CD4-positive, alpha-beta memory T cell (primary cell): ENCODE measurements at places on chromosomes 5 and 9.

- no peak for DNase-seq
These were observed 117.3 kb downstream of the TTLL11 start for GRCh38 chr9:121975801-121976277.

GRCh38 chr9:79542735-79543620 lies 28.8 kb upstream of the TLE4 start:
- no peak for DNase-seq

DNA sequence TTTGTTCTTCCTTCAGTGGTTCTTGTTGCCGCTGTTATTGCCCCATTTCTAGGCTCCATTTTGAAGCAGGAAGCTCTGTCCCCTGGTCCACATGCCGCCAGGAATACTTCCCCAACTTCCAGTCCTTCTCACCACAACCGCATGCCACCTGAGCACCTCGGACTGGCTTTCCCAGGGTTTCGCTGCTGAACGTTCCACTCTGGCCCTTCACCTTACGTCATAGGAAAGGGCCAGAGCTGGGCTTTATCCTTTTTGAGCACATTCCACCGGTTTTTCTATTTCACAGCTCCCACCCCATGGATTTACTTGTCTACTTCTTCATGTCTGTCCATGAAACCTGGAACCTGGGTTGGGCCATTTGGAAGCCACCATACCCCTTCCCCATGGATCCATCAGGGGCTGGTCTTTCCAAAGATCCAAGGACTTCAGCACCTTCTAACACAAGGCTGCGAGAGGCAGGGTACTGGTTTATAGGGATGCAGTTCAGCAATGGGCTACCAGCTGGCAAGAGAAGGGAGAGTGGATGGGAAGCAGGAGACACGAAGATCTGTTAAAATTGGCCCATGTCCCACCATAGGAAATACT lies 557.4 kb downstream of the BNC2 start:
- DNase-seq: no peak

DNA sequence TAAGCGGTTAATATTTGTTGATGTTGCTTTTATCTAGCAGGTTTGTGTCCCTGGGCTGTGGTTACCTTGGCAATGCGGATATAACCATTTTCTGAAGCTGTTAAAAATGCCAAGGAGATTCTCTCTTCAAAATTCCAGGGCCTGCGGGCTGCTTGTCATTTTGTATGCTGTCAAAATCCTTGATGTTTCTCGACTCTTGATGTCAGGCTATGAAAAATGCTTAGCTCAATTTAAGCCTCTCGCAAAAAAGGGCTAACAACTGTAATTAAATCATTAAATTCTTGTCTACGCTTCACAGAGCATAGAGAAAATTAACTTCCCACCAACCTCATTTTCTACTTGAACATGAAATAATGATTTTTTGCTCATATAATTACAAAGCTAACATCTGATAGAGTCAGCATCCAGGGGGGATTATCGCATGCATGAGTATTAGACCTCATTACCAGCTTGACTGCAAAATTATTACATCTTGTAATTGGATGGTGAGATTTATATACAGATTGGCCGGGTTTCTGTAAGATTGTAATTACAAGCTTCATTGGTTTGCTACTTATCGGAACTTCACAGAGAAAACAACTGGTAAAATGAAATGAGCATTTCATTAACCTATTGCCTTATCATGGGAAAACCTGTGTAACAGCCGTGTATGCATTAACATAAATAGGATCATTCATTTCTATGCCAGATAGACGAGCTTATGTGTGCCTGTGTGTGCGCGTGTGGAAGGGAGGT lies 83.1 kb upstream of the IRX1 start:
- DNase-seq: no peak

DNA sequence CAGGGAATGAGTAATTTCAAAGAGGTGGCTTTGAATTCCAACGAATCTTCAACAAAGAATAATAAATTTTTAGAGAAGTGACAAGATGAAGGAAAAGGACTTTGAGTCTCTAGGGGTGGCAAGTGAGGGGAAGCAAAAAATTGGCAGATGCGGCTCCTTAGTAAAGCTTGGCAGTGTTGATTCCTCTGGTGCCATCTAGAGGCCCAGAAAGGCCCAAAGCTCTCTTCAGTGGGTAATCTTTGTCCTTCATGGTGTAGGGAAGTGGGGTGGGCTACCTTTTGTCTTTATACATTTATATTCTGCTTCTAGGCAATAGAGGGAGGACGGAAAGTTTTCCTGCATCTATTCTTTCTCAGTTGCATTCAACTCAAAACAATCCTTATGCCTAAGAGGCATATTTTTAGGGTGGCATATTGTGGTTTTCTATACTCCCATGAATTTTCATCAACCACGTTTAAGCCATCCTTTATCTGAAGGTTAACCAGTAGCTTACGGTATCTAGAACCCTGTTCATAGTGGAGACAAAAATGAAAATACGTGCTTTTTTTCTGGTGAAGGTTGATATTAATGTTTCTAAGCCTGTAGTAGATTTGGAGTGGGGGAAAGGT lies 17.5 kb upstream of the ROPN1L start:
- DNase-seq: no peak

- no peak for DNase-seq
These were observed 34.8 kb downstream of the THBS4 start for GRCh38 chr5:80069918-80070318.

DNA sequence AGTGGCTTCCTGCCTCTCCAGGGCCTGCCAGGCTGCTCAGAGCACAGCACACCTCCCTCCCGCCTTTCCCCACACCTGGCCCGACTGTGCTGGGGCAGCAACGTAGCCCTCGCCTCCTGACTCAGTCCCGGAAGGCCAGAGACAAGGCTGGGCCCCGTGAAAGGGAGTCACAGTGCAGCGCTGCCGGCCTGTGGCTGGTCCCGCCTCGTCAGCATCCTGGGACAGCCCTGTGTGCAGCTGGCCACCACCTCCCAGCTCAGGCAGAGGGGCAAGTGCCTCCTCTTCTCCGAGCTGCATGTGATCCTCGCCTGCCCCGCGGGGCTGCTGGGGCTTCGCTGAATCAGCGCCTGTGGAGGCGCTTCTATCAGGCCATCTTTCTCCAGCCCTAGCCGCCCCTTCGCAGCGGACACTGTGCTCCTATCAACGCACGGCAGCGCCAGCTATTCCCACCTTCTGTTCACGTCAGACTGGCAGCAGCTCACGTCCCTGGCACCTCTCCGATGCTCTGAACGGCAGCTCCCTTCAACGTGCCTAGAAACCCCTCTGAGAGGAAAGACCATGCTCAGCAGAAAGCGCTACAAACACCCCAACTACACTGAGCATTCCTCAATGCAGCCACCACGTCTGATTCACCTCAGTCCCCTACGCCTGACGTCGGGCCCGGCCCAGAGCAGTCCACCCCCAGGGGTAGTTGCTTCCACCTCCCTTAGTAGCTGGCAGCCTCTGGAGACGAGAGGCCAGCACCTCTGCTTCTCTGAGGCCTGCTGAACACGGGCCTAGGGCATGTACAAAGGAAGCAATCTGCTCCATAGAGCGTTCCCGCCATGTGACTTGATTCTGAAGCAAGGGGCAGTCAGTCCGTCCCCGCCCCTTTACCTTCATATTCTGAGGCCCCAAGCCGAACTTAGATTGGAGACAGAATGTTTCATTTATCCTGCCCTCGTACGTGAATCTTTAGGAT lies 78.8 kb downstream of the GPR21 start:
- no peak for DNase-seq

- DNase-seq: no peak
These were observed 180.7 kb downstream of the MEF2C start for GRCh38 chr5:88702332-88702731.

DNA sequence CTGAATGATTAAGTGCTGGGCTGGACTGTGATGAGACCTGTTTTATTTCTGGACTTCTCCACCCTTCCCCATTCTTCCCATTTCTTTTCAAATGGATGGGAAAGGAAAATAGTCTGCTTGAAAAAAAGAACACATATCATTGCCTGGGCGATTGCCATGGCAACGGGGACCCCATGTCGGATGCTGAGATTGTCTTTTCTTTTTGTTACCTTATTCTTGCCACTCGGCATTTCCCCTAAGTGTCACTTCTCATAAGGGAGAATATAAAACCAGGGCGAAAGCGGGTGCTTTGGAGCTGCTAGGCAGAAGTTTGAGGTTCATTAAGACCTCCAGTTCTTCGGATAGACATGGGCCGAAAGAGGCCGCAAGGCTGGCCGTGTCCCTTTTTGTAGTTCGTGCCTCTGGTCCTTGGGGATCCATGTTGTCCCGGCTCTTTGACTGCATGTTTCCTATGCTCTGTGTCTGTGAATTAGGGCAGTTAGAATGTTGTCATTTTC lies 763 bp downstream of the FGD3 start:
- no peak for DNase-seq

DNA sequence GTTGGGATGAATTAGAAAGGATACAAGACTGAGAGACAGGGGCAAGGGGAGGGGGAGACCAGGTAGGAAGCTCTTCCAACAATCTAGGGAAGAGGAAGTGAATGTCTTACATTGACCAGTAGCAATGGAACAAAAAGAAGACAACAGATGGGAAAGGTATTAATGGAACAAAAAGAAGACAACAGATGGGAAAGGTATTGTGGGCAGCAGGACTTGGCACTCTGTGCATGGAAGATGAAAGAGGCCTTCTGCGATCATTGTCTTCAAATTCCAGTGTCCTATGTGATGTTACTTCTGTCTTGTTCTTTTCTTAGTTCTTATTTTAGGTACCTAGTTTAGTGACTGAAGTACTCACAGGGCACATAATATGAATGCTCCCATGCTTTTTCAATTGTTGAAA lies 161.8 kb downstream of the PALM2AKAP2 start:
- no peak for DNase-seq

GRCh38 chr9:114386361-114386885 lies 1.4 kb downstream of the AKNA start:
- no peak for DNase-seq

- DNase-seq: no peak
These were observed 486.8 kb downstream of the PSAT1 start for GRCh38 chr9:78783743-78784142.

DNA sequence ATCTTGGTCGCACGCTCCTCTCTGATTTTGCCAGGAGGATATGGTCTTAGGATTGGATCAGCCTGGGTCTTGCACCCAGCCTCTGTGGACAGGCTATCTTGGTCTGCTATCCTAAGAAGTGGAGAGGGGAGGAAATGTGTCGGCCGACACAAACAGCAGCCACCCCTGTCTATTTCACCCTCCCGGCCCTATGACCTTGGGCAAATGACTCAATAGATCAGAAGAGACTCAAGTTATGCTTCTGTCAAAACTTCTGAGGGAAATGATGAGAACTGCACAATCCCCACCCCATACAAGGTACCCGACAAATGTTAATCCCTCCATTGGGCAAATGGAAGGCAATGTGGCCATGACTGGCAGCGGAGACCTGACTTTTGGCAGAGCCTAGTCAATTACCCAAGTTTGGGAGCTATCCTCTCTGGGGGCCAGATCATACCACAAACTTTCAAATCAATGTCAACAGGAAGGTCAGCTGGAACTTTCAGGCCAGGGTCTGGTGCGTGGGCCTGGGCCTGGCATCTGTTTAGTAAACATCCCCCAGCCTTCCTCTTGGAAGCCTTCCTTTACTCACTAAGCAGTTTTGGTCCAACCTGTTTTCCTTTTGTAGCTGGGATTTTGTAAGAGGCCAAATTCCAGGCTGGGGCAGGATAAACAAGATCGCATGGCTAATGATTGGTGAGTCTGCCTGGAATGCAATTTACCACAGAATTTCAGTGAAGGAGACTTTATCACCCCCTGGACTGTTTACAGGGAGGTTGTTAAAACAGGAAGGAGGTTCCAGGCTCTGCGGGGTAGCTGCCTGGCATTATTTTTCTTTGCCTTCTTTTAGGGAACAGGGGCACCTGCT lies 64.2 kb upstream of the CPEB4 start:
- no peak for DNase-seq

DNA sequence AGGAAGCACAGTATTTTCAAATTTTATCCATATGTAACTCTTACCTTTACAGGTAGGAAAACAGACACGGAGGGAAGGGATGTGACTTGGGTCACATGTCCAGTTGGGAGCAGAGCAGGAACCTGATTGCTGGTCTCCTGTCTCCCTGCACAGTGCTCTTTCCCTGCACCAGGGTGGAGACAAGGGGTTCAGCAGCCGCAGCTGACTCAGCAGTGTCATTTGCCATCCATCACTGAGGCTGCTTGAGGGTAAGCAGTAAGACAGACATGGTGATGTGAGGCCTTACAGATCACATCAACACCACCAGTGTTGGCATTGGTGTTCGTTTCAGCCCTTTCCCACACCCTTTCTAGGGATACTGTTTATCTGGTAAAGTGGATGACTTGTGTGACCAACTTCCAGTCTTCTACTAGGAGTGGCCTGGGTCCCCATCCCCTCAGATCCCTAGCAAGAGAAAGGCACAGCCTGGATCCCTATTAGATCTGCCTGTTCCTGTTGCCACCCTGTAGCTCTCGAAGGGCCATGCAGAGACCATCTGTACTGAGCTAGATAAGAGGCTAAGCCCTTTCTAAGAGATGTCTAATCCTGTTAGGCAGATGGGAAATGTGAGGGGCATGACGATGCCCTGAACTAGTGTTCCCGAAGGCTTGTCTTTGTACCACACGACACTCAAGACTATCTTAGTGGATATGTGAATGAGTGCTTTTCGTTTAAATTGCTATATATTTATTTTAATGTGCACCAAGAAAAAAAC lies 29.1 kb downstream of the FRMPD1 start:
- no peak for DNase-seq

DNA sequence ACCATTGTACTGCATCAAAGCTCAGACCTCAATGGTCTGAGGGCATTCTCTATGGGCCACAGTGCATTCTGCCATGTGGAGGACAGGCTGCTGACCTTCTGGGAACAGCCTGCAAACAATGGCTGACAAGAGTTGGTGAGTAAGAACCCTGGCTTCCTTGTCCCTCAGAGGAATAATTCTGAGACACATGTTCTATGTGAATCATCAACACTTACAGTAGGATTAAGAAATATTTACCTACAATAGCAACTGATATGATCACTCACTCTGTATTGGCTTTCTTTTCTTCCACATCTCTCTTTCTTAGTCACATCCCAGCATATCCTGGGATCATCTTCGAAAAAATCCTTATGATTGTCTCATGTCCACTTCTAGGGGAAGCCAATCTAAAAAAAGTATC lies 306.5 kb upstream of the ITGA1 start:
- no peak for DNase-seq

DNA sequence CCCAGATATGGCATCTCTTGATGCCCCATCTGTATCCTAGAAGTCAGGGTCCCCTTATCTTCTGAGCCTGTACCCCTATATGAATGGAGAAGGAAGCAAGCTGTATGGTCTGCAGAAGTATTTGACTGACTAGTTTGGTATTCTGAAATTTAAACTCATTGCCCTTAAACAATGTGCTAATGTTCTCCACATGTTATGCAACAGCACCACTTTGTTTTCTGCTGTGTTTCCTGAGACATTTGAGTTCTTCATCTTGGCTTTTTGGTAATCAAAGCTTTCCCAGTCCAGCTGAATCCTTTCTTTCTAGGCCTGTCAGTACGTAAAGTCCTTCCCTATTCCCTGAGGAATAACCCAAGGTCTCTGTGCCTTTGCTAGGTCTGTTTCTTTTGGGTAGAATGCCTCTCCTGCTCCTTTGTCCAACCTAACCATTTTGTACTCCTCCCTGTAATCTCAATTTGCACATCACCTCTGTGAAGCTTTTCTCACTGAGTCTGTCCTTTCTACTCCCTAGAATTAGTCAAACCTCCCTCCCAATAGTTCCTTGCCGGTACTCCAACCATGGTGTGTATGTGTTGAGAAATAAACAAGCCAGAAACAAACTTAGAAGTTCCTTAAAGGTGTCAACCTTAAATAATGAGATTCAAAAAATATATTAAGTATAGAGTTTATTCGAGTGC lies 72.1 kb upstream of the HSPB3 start:
- no peak for DNase-seq

- DNase-seq: no peak
These were observed 56.4 kb upstream of the SLIT3 start for GRCh38 chr5:169357291-169357690.

GRCh38 chr5:126263591-126264184 lies 159.5 kb upstream of the GRAMD2B start:
- no peak for DNase-seq
